ENCODE measurements at places on chromosomes 3 and 15.
A peak's percentile ranks its signal among the peaks of the same experiment; 100 is the strongest.

GRCh38 chr3:37626736-37627565, 234.7 kb upstream of the CTDSPL start:
- DNase-seq = no peak

DNA sequence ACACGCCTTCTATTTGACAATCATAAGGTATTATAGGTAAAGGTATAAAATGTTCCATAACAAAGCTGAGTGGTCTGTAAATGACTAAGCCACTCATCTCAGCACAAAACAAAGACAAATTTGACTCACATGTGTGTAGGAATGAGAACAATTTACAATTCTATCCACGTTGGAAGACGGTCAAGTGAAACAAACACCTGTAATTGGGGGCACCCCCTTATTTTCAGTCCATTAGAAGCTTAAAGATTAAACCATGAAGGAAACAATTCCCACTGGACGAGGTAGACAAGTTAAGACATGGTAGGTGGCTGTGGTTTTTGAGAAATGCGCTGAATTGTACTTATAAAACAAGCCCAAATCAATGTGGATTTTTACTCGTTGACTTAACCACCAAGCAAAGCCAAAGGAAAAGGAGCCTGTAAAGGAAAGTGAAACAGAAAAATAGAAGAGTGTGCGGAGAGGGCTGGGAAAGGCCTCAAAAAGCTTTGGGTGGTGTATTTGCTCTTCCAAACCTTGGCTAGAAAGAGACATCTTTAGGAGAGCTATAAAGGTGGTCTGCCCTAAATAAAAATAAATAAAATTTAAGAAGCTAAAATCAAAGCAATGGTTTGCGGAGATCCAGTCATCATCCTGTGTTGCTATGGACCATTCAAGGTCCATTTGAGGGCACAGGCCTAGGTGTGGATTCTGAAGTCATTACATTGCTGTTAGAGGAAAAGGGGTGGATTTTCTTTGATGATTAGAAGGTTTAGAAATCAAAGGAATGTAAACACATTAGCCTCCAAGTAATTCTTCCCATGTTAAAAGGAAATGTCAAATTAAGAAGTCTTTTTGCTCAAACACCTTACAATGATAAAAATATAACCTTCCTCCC, 135.0 kb downstream of the TFG start:
- DNase-seq = peak; percentile 71

DNA sequence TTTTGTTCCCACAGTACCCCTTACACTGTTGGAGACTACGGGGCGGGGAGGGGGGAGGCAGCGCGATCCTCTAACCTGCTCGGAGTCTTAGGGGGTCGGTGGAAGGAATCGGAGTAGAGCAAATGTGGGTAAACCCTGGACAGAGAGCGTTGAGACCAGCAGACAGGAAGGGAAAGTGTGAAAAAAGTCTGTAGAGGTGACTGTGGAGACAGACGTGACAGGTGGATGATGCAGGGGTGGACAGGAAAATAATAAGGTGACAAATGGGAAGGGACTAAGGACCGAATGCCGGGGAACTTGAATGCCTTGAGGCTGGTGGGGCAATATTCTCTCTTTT, 424 bp downstream of the EAF2 start:
- peak; percentile 8 for DNase-seq

- no peak for DNase-seq
Measured at GRCh38 chr3:150129166-150129565, 158.5 kb upstream of the PFN2 start.

DNA sequence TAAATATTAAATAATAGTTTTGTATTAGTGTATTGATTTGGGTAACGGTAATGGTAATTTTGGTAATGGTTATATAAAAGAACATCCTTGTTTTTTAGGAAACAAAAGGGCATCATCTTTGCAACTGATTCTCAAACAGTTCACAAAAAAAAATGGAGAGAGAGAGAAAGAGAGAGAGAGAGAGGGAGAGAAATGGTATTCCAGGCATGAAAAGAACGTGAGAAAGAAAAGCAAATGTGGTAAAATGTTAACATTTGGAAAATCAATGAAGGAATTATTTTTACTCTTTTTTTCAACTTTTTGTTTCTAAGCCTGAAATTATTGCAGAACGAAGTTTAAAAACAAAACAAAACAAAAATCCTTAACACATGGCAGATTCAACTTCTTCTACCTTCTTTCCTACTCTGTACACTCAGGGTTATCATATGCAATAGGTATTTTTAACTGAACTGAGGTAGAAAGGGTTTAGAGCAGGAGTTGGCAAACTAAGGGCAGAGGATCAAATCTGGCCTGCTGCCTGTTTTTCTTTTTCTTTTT, 2.2 kb upstream of the GLB1 start:
- no peak for DNase-seq

GRCh38 chr15:74202452-74203401, at the start of gene STRA6:
STRA6 (minus strand) TSS chr15:74202787; CDS start chr15:74202267, 520 bp downstream.
- peak; percentile 83 for DNase-seq

DNA sequence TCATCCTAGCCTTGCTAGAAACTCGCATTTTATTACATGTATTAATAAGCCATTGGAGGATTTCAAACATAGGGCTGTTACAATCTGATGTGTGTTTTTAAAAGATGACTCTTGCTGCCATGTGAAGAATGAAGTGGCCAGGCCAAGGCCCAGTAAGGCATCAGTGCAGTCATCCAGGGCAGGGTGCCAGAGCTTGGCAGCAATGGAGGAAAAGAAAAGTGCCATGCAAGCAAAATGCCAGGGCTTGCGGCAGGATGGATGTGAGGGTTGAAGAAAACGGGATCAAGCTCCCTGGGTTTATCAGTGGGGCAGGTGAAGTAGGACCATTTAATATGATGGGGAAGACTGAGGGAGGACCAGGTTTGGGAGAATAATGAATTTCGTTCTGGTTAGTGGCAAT, 183.6 kb downstream of the MINAR1 start:
- DNase-seq = no peak

- DNase-seq = no peak
Measured at GRCh38 chr3:115655761-115656282, 32.5 kb downstream of the GAP43 start.

DNA sequence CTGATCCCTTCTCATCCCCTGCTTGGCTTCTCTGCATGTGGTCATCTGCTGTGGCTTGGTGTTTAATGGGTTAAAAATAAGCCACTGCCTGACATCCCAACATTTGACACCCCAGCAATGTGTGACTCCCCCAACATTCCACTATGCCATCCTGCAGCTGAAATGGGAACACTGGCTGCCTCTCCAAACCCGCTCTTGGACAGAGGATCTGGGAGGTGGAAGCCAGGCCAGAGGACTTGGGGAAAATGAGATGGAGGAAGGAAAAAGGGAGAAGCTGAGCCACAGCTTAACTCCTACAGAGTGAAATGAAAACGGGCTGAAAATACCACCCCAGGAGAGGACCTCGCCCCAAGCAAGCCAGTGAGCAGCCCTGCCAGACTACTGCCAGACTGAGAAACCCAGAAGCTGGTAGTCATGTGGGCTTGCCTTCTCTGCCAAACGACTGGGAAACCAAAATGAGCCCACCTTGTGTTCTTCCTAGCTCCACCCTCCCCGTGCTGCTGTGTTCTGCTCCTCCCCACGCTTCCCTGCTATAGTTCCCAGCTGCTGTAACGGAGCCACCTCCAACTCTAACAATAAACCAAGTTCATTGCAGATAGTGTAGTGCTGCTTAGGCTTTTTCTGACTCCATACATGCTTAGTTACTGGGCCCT, 13.7 kb downstream of the MAP1A start:
- DNase-seq = no peak

- peak; percentile 40 for DNase-seq
Measured at GRCh38 chr3:134029734-134030378, at the start of gene SLCO2A1. SLCO2A1 (minus strand) TSS chr3:134029925; CDS start chr3:134029802, 123 bp downstream.

DNA sequence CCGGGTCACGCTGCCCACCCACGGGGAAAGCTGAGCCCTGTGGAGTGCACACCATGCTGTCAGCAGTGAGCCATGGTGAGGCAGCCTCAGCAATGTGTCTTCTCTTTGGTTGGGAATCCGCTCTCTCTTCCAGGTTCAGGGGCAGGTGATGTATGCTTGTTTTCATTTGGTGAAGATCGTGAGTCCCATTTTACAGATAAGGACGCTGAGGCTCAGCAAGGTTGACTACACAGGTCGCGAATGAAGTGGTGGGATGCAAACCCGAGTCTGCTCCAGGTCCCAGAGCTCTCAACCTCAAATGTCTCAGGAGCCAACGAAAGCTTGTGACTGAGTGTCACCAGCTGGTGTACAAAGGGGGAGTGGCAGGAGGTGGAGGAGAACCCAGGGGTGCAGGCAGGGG, 74.3 kb downstream of the RPN1 start:
- DNase-seq = no peak

DNA sequence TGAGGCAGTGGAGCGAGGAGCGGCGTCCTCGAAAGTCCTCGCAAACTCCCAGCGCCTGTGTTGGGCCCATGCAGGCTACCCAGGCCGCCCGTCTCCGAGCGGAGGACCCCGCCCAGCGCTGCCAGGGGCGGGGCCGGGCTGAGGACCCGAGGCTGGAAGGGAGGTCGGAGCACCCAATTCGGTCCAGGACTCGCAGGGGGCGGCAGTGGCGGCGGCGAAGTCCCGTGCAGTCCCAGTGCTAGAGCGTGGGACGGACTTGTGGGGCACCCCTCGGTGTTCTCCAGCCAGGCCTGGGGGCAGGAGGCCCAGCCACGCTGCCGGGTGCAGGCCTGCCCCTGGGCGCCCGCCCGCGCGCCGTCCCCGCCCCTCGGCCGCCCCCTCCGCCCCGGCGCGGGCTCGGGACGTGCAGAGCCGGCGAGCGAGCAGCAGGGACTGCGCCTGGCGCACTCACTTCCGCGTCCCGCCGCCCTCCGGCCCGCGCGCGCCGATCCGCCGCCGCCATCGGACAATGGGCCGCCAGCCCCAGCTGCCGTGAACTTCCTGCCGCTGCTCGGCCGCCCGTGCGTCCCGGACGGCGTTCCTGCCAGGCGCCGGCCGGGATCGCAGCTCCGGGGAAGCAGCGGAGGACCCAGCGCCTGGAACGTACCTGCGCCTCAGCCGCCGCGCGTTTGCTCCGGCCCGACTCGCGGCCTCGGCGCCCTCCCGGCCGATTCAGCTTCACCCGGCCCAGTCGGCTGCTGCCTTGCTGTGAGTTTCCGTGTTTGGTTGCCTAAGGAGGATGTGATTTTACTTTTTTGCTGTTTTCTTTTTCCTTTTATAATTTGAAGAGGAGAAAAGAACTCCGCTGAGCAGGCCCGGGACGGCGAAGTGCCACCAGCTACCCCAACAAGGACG, 596 bp upstream of the LIMD1 start:
- peak; percentile 72 for DNase-seq

- DNase-seq = peak; percentile 68
Measured at GRCh38 chr3:172065967-172066762, 26.8 kb downstream of the FNDC3B start.

GRCh38 chr3:80232760-80233159, 465.0 kb upstream of the ROBO1 start:
- peak; percentile 94 for DNase-seq

DNA sequence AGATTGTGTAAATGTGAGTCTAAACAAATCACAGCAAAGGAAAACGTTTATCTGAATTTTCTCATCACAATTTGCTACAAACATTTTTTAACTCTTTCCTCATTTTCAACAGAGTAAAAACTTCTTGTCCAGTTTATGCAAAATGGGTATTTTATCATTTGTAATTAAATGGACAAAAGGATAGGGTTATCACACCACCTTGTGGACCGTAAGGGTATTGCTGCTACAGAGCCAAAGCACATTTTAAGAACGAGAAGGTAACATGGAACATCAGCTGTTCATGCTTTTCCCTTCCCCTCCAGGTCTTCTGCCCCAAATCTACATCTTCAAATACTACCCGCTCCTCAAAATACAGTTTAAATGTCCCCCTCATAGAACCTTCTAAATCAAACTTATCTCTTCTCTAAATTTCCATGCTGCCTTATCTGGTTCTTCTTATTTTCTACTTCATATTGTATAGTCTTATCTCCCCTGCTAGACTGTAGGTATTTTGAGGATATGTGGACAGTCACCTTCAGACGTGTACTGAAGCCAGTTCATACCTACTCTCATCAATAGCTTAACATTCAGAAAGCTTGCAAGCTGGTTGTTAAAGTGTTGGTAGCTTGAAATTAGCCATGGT, 12.8 kb upstream of the SETMAR start:
- peak; percentile 53 for DNase-seq

- no peak for DNase-seq
Measured at GRCh38 chr3:5809586-5810246, 622.2 kb downstream of the EDEM1 start.

DNA sequence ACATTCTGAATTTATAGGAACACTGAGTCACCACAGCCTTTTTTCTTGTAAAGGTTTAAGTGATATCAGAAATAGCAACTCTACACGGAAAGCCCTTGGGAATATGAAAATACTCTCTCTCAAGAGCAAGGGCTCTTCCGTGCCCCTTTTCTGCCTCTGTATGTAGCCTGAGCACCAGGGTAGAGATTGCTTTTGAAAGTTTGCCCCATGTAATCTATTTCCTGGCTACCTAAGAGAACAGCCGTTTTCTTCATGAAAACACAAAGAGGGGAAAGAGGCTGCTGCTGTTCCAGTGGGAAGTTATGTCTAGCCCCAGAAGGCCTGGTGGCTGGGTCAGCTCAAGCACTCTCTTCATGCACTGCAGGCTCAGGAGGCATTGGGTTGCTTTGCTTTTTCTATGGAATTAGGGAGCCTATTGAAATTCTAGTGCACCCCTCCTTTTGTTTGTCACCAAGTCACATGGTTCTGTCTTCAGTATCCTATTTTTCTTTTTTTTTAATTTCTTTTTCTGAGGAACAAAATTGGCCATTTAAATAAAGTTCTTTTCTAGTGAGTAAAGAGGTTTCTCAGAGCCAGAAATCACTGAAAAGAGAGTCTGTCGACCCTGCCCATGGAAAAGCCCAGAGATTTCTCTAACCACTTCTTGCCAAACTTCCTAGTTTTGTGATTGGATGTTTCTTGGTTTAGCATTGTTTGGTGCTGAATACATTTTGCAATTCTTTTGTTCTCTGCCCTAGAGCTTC, 39.5 kb downstream of the TIGIT start:
- no peak for DNase-seq

DNA sequence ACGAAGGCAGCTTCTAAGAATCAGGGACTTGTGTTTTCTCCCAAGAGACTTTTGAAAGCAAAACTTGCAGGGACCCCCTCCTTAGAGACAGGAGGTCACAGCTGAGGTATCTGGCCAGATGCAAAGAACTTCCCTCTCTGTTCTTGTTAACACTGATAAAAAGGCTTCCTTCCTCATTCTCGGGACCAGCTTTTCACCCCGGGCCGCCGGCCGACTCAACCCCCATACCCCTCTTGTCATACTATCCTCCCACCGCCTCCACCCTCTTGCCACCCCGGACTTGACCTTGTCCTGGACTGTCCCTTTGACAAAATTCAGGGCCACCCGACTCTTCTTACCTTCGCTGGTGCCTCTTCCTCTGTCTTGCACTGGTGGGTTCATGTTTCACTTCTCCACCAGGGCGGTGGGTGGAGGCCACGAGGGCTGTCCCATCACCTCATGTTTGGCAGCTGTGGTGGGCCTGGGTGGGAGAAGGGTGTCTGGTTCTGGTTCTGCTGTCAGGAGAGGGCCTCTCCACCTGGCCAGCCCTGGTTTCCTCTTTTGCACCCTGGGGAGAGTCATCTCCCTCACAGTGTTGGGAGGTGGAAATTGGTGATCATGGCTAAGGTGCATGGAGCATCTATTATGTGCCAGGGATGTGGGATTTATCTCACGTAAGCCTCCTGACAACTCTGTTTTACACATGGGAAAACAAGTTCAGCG, 32.5 kb downstream of the BHLHE40 start:
- no peak for DNase-seq

- peak; percentile 66 for DNase-seq
Measured at GRCh38 chr3:137165117-137165806, 207.5 kb downstream of the IL20RB start.

All from epithelial cell of esophagus (primary cell).